H7 (cell line): ENCODE measurements at places on chromosomes 7 and 10.

GRCh38 chr7:108456845-108457540 lies 757 bp upstream of the NRCAM start:
- DNase-seq, result peak; percentile 13

DNA sequence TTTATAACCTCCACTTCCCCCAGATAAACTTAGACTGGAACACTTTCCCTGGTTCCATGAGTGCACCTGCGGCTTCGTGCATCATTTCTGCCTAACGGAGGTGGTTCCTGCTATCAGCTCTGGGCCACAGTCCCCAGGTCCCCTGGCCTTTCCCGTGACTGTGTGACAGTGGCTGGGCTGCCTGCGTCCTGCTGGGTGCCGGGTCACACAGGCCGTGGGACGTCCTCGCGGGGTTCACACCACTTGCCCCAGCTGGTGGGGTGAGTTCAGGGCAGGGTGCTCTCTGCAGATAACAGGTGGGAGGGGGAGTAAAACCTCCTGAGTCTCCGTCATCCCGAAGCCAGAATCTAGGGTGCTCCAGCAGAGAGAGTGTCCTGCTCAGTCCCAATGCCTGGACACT lies 58.7 kb upstream of the CFAP46 start:
- DNase-seq, result no peak

DNA sequence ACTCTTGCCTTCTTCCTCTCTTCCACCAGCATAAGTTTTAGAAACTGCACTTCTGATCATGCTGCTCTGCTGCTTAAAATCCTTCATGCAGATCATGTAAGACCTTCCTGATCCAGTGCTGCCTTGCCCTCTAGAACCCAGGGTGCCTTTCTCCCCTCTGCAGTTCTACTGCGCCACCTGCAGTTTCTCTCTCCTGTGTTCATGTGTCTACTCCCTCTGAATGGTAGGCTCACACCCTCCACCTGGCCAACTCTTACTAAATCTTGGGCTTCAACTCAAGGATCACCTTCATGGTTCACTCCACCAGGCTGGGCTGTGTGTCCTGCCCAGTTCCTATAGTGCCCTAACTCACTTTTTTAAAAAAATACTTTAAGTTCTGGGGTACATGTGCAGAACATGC lies 174.6 kb upstream of the ITGB1 start:
- peak; percentile 43 for DNase-seq

GRCh38 chr10:114879093-114879492 lies 57.5 kb downstream of the FHIP2A start:
- DNase-seq, result no peak

- DNase-seq, result no peak
Measured at GRCh38 chr10:30758338-30758737, 128.8 kb upstream of the LYZL2 start.
